ENCODE measurements at places on chromosomes 2 and 18.

DNA sequence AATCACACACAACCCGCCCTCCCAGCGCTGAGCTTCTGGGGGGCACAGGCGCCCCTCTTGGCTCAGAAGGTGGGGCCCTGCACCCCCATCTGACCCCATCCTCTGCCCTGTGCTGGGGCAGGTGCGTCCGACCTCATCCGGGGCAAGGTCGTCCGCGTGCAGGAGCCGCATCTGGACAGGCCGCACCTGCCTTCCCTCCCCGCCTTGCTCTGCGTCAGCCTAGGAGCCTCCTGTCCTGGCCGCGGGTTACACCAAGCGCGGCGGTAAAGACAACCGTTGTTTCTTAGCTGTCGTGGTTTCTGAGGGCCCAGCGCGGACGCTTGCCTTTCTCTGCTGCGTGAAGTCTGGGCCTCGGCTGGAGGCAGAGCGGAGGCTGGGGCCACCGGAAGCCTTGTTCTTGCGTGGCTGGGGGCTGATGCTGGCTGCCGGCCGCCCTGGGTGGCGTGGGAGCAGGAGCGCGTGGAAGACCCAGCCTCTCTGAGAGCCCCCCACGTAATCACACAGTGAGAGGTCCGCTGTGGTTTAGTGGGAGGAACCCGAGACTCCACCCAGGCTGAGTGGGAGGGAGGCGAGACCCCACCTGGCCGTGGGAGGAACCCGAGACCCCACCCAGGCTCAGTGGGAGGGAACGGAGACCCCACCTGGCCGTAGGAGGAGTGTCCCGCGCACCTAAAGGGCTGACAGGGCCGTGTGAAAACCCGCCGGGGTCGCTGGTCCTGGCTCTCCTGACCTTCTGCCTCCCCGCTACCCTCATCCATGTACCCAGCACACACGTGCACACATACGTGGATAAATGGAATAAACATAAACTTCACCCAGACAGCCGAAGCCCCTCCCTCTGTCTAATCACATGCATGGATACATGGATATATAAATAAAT is 51.8 kb downstream of the KCNG2 start:
- no peak for DNase-seq

GRCh38 chr2:20224716-20225293 is at the start of gene SDC1:
Gene SDC1 (minus strand): TSS chr2:20225130. CDS start chr2:20224867, 263 bp downstream.
- no peak for DNase-seq

GRCh38 chr2:233079953-233080835 is 20.1 kb downstream of the INPP5D start:
- no peak for DNase-seq

DNA sequence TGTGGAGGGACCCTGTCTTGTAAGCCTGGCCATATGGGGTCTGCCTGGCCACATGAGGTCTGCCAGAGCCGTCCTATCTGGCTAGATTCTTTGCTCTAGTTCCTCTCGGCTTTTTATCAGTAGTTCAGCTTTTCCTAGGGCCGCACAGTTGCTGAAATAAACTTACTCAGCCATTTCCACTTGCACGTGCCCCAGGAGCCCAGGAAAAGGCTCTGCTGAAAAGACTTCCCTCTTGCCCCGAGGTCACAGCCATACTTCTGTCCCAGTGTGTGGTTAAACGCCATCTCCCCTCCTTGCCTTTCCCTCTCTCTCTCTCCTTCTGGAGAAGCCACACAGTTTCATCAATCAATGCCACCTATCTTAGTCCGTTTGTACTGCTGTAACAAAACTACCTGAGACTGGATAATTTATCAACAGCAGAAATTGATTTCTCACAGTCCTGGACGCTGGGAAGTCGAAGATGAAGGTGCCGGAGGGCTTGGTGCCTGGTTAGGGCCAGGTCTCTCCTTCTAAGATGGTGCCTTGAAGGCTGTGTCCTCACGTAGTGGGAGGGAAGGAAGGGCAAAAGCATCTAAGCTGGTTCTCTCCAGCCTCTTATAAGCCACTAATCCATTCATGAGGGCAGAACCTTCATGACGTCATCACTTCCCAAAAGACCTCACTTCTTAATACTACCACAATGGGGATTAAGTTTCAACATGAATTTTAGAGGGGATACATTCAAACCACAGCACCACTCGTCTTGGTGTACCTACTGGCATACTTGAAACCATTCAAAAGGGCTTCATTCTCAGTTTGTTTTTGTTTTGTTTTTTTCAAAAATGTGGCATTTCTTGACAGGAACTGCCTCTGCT is 11.2 kb upstream of the GALM start:
- no peak for DNase-seq

DNA sequence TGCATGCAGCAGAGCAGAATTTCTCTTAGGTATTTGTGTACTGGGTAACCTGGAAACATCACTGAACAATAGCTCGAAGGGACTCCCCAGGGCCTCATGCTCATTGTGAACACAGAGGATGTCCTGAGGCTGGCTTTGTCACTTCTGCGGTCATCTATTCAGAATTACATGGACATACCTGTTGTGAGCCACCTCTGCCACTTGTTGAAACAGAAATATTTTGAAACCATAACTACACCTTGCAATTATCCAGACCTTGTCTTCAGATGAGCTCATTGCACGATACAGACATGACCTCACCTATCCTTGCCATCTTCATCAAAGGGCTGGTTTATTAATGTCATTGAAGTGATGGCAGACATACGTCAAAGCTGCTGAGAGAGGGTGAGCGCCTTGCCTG is 23.4 kb upstream of the CREG2 start:
- no peak for DNase-seq

GRCh38 chr2:135890835-135891234 is 14.6 kb upstream of the MCM6 start:
- DNase-seq = no peak

GRCh38 chr2:239937866-239938640 is 87.1 kb downstream of the NDUFA10 start:
- DNase-seq = no peak

DNA sequence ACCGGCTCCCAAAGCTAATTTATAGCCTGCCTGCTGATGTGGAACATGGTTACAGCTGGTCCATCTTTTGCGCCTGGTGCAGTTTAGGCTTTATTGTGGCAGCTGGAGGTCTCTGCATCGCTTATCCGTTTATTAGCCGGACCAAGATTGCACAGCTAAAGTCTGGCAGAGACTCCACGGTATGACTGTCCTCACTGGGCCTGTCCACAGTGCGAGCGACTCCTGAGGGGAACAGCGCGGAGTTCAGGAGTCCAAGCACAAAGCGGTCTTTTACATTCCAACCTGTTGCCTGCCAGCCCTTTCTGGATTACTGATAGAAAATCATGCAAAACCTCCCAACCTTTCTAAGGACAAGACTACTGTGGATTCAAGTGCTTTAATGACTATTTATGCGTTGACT is 51.4 kb downstream of the TMEM178A start:
- DNase-seq = no peak

DNA sequence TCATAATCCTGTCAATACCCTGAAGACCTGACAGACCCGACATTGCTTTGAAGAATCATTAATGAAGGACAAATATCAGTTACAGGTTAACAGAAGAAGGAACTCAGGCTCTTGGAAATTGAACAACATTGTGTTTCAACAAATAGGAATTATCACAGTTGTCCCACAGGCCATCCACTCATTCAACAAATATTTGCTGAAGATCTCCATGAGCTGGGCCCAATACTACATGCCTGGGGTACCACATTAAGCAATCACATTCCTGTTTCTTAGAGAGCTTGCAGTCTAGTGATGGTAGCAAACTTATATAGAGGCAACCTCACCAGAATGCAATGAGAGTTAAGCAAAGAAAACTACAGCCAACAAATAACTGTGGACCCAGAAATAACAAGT is 671.6 kb upstream of the ACVR2A start:
- no peak for DNase-seq

DNA sequence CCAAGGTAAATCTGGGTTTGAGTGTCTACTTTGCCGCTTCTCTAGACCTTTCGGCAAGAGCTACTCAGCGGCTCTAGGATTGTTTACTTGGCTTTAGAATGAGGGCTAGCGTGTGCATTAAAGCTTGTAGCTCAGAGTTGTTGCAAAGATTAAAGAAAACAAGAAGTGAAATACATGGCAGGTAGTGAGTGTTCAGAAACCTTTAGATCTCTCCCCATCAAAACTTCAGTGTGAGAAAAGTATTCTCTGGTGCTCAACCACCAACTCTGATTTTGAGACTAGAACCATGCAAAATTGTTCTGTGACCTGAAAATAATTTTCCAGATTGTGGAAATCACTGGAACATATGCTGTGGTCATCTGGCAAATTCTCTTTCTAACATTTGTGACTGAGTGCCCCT is 512.0 kb downstream of the CMPK2 start:
- no peak for DNase-seq

- DNase-seq = peak; percentile 26
These were observed 234.4 kb upstream of the EPAS1 start for GRCh38 chr2:46062637-46063412.

- DNase-seq = no peak
These were observed 53.5 kb upstream of the RMDN2 start for GRCh38 chr2:37871456-37872191.

GRCh38 chr2:119419803-119420508 is 11.7 kb upstream of the TMEM37 start:
- no peak for DNase-seq

- no peak for DNase-seq
These were observed 1.4 kb upstream of the MBP start for GRCh38 chr18:77133835-77134496.

GRCh38 chr2:186099826-186100225 is 361.2 kb downstream of the FSIP2 start:
- DNase-seq = no peak

- no peak for DNase-seq
These were observed 34.5 kb upstream of the NABP1 start for GRCh38 chr2:191643429-191643828.

- DNase-seq = no peak
These were observed 12.1 kb downstream of the ACTR3 start for GRCh38 chr2:113901943-113902342.

DNA sequence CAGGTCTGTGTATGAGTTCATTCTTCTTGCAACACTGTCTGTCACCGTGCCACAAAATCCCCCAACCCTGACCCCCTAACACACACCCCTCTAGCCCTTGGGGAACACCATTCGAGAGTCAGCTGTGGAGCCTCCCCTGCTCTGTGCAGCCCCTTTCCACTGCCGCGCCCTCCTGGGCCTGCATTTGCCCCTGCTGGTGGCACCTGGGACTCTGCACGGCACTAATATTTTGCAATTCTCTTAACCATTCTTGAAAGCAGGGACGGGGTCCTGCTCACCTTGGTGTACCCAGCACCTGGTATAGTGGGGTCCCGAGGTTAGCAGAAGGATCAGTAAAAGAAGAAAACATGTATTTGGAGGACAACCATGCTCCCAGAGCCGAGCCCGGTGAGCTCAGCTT is 124.0 kb downstream of the HDAC4 start:
- DNase-seq = no peak

Data from stimulated activated CD4-positive, alpha-beta T cell treated with anti-CD3 and anti-CD28 coated beads, TNF-alpha, amount 100 ng/mL, for 4 hours (primary cell).